Psoas muscle (tissue), 8 donors: ENCODE measurements at places on chromosomes 12 and 14. TPM values are rescaled to one million over a fixed set of nuclear protein-coding genes. Genes with fewer than 3 reads are reported as not detected.

- no peak for DNase-seq
Measured at GRCh38 chr14:77087631-77088030, 10.4 kb upstream of the CIPC start.

DNA sequence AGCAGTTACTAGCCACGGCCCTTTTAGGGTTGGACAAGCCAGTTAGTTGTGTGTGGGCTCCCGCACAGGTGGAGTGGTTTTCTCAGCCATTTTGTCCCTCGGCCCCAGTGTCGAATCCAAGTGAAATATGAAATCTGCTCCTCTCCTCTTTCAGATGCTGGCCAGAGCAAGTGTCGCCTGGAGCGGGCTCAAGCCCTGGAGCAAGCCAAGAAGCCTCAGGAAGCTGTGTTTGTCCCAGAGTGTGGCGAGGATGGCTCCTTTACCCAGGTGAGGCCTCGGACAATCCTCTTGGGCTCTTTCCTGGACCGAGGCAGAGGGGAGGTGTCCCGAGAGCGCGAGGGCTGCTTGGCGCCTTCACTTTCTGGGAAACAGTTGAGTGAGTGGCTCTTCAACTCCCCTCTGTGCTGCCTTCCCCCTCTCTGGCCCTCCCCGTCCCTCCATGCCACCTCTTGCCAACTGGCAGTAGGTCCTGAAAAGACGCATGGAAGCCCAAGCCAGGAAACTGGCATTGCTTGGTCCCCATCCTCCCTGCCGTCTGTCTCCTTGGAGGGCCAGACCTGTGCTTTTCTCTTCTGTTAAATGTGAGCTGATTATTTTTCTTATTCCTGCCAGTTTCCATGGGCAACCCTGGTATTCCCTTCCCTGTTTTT lies 74.2 kb downstream of the SMOC1 start:
- no peak for DNase-seq

DNA sequence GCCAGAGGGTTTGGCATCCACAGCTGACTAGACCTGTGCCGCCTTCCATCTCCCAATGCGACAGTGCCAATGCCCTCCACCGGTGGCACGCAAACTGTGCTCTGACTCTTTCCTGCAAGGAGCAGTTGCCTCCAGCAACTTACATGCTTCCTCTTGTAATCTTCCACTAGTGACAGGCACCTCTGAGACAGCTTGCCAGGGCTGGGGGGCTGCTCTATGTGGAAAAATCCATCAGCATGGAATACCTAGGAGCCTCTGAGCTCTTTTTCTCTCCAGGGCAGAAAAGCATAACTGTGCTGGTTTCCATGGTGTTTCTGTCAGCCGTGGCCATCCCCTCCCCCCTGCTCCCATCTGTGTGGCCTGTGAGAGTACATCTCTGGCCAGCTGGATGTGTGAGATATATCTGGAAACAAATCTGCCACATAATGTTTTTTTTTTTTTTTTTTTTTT lies 110.6 kb downstream of the MYRFL start:
- no peak for DNase-seq

DNA sequence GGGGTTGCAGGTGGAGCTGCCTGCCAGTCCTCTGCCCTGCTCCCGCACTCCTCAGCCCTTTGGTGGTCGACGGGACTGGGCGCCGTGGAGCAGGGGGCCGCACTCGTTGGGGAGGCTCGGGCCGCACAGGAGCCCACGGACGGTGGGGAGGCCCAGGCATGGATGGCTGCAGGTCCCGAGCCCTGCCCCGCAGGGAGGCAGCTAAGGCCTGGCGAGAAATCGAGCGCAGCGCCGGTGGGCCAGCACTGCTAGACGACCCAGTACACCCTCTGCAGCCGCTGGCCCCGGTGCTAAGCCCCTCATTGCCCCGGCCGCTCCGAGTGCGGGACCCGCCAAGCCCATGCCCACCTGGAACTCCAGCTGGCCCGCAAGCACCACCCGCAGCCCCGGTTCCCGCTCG lies 221.8 kb downstream of the BTG1 start:
- DNase-seq = no peak

DNA sequence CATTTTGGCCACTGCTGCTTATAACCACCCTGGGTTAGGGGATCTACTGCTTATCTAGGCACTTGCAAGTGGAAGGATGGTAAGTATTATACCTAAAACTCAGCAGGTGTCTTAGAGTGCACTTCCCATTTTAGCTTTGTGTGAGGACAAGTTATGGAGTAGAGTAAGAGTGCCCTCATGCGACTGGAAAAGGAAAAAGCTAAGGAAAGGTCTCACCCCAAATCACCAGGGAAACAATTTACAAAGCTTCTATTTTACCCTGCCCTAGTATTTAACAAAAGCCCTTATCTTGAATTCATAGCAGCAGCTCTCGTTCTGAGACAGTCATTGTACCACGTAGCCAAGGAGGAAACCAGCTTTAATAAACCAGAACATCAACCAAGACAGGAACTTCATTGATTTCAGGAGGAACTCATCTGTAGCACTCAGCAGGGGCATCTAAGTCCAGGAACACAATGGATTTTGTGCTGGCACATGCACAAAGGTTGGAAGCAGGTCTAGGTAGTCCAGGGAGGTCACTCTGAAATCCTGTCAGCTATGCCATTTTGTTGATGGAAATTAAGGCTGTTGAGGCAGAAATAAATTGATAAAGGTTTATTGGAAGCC lies 2.9 kb downstream of the RDH12 start:
- no peak for DNase-seq

DNA sequence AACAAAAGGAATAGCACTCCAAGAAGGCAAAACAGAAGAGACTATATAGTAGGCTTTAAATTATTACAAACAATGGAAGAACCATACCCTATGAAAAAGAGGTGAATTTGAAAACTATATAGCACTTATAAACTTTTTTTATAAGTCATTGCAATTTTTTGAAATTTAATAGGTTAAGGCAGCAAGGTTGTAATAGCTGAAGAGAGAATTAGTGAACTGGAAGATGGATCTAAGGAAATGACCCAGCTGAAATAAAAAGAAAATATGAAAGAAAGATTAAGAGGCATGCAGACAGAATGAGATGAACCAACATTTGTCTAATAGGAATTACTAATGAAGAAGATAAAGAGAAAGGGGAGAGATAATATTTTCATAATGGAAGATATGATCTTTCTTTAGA lies 9.8 kb downstream of the TESC start:
- no peak for DNase-seq

DNA sequence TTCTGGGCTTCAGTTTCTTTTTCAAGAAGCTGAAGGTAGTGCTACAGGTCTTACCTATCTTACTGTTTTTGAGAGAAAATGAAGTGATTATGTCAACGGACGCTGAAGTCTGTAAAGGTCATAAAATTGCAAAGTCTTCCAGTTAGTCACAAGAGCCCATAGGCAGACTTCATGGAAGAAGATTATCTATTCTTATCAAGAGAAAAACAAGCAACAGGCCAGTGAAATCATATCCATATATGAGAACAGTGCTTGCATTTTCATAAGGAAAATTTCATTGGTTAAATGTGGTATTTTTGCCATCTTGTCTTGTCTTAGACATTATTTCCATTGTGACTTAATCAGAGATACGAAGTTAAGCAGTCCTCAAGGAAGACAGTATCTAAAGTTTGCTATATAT lies 412.7 kb upstream of the SEL1L start:
- no peak for DNase-seq

DNA sequence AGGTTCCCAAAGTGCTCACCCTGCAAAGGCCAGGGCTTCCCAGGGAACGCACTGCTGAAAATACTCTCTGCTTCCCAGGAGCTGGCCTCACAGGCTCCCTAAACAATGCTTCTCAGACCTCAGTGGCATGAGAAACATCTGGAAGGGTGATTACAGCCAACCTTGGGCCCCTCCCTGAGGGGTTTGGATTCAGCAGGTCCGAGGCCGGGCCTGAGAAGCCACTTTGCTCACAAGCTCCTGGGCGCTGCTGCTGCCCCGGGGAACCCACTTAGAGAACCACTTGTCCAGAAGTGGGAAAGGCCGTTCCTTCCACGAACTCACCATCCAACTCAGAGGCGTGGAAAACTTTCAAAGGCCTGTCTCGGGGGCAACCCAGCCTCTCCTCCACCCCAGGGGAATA lies 130.5 kb downstream of the PIWIL1 start:
- no peak for DNase-seq

GRCh38 chr14:101721951-101722661 lies 39.4 kb upstream of the PPP2R5C start:
- no peak for DNase-seq

GRCh38 chr14:30657606-30658163 lies 35.6 kb downstream of the SCFD1 start:
- no peak for DNase-seq

GRCh38 chr12:38995249-38995648 lies 89.9 kb upstream of the CPNE8 start:
- no peak for DNase-seq

DNA sequence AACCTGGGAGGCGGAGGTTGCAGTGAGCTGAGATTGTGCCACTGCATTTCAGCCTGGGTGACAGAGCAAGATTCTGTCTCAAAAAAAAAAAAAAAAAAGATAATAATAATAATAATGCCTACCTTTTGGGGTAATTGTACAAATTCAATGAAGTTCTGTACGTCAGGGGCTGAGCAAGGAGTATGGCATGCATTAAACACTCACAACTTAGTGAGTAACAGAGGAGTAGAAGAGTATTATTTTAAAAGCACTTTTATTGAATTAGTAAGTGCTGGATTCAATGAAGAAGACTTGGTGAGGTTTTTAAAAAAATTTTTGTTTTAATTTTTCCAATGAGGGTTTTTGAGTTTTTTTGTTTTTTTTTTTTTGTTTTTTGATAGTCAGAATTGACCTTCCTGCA lies 783.6 kb upstream of the TBX3 start:
- no peak for DNase-seq

DNA sequence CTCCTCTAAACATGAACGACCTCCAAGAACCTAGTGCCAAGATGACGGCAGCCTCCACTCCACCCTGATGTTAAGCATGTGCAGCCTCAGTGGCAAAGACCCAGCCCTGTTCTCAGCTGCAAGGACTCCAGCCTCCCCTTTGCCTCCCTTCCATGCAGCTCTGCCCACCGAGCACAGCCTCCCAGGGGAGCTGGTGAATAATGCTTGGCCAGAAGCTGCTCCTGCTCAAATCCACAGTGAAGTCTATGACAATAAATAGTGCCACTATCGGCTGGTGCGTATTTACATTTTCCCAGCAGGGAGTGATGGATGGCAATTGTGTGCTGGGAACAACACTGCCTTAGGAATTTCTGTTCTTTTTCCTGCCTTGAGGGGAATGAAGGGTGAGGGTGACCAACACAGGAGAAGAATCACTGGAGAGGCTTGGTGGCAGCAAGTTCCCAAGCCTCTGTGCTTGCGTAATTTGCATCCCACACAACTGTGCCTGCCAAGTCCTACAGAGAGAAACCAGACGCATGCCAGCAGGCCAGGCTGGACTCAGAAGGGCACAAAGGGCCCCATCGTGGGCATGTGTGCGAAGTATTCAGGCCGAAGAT lies 29.9 kb upstream of the TC2N start:
- DNase-seq = peak; percentile 62

DNA sequence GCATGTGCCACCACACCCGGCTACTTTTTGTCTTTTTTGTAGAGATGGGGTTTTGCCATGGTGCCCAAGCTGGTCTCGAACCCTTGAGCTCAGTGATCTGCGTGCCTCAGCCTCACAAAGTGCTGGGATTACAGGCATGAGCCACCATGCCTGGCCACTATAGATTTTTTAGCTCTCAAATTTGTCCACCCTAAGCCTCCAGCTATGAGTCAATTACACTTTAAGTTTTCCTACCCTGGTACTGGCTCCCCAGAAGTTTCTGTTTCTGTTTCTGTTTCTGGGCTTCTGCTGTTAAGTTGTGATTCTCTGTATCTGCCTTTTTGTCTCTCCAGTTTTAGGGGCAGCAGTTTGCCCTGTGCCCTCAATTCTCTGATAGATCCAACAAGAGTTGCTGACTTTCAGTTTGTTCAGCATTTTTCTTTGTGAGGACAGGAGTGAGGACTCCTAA lies 4.4 kb upstream of the TINF2 start:
- no peak for DNase-seq

- no peak for DNase-seq
Measured at GRCh38 chr14:51821822-51822221, 38.6 kb upstream of the GNG2 start.

GRCh38 chr14:35295845-35296161 lies 3.6 kb downstream of the PSMA6 start:
- DNase-seq = no peak

GRCh38 chr12:30877105-30877875 lies 49.3 kb upstream of the TSPAN11 start:
- DNase-seq = no peak

DNA sequence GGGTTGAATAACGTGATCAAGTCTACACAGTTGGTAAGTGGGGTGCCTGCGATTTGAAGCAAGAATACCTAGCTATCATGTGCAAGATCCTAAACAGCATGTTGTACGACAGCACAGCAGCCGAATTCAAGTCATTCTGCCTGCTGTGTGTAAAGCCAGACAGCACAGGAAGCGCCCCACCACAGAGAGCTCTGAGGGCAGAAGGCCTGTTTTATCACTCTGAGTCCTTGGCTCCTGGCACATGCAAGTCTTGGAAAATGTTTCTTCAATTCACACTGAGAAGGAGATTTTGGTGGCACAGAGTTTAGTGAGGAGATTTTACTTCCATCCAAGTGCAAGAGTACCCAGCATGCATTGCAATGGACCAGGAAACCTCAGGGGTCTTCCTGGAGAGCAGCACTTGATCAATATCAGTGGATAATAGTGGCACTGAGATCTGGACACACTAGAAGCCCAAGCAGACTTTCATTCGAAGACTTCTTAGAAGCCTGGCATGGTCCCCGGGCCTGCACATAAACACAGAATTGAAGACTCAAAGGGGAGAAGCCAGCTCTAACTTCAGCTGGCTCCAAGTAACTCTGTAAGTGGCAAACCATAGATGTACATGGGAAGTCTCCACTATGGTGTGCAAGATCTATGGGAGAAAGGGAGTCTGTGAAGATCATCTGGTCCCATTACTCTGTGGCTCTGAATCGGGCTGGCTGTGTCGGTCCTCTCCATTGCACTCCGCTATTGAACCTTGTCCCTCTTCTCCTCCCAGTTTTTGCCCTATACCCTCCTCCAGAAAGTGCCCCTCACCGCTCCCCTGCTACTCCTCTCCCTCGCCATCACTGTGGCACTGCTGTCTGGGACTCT lies 1.5 kb upstream of the KRT1 start:
- DNase-seq = no peak

DNA sequence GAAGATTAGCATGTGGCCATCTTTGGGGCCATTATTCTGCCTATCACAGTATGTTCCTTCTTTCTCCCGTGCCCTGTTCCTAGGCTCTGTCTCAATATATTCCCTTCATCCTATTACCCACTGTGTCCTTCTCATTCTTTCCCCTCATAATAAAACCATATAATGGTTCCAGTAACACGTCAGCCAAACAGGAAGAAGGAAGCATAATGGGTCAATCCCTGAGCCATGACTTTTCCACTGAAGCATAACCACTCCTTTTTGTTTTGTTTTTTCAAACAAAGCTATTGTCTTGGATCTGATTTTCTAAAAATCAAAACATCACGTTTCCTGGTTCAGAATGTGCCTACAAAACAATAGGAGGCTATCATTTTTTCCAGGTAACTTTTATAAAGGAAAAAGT lies 21.3 kb upstream of the RHOJ start:
- DNase-seq = no peak

Gene SELPLG
- total RNA-seq = 2.0 TPM

Gene FOXN4
- total RNA-seq = not detected

Gene CDCA3
- total RNA-seq = 0.79 TPM

Gene C3AR1
- total RNA-seq = 4.2 TPM

Gene CDKN1B
- 37.7 TPM for total RNA-seq

Gene KRT76
- not detected for total RNA-seq

Gene HCAR1
- total RNA-seq = 0.05 TPM

Gene MIA2
- 15.5 TPM for total RNA-seq

Gene KRT2
- not detected for total RNA-seq

Gene GRIN2B
- not detected for total RNA-seq
